ENCODE measurements at places on chromosomes 16 and 17. TPM values are rescaled to one million over a fixed set of nuclear protein-coding genes. Genes with fewer than 3 reads are reported as not detected.

TNFSF13 gene
- polyA plus RNA-seq: 23.4 TPM

GABARAPL2 gene
- 136 TPM for polyA plus RNA-seq

GP1BA gene
- polyA plus RNA-seq: 1.5 TPM

DYNC1LI2 gene
- 107 TPM for polyA plus RNA-seq

KRT39 gene
- polyA plus RNA-seq: not detected

JPT2 gene
- 52.2 TPM for polyA plus RNA-seq

ANKRD40CL gene
- polyA plus RNA-seq: 28.4 TPM

DLX3 gene
- polyA plus RNA-seq: 0.66 TPM

SLC9A5 gene
- polyA plus RNA-seq: 0.96 TPM

SSTR5 gene
- polyA plus RNA-seq: 1.2 TPM

MYH13 gene
- 0.04 TPM for polyA plus RNA-seq

IRX6 gene
- not detected for polyA plus RNA-seq

GNGT2 gene
- 4.2 TPM for polyA plus RNA-seq

CYBA gene
- polyA plus RNA-seq: 195 TPM

SLC25A10 gene
- 42.2 TPM for polyA plus RNA-seq

KRT35 gene
- polyA plus RNA-seq: not detected

SYT17 gene
- 8.2 TPM for polyA plus RNA-seq

CTRL gene
- polyA plus RNA-seq: 0.87 TPM
